ENCODE measurements at places on chromosomes 4 and X.

DNA sequence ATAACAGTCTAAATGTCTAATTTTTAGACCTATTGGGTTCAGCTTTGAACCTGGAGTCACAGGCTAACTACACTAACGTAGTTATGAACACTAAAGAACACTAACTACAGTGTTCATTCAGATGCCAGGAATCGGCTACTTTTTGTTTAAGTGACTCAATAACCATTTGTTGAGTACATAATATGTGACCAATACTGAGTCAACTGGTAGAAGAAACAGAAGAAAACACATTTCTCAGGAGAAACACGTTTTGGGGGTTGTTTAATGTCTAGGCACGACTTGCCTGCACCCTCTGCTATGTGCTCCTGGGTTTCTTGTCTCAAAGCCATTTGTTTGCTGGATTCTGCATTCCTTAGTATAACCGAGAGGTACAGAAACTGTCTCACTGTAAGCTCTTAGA is 18.6 kb upstream of the CLNK start:
- DNase-seq, result no peak

- DNase-seq, result no peak
Measured at GRCh38 chr4:14592950-14593349, 409.3 kb upstream of the CPEB2 start.

DNA sequence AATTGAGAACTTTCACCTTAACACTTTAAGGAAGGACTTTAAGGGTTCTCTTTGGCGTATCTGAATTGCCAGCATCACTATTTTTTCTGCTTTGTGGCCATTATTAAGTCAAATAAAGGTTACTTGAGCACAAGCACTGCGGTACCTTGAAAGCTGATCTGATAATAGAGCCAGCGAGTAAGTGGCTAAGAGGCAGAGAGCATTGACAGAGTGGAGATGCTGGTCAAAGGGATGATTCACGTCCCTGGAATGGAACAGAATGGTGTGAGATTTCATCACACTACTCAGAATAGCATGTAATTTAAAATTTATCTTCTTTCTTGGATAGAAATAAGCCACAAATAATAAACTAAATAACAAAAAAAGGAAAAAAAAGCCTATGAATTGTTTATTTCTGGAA is 57.1 kb upstream of the NPFFR2 start:
- DNase-seq, result no peak

- DNase-seq, result no peak
Measured at GRCh38 chr4:78312989-78313753, 238.4 kb upstream of the ANXA3 start.
